ENCODE measurements at places on chromosomes 4 and X.

DNA sequence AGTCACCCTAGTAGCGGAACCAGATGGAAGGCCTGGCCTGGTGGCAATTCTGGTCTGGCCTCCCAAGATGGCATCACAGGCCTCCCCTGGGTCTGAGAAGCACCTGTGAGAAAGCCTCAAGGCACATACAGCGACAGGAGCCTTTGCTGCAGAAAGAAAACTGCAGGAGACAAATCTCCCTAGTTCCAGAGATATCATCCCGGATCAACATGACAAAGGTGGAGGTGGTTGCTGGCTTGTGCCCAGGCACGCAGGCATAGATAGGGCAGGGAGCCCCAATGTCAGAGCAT, 93.6 kb downstream of the BCOR start:
- no peak for DNase-seq

DNA sequence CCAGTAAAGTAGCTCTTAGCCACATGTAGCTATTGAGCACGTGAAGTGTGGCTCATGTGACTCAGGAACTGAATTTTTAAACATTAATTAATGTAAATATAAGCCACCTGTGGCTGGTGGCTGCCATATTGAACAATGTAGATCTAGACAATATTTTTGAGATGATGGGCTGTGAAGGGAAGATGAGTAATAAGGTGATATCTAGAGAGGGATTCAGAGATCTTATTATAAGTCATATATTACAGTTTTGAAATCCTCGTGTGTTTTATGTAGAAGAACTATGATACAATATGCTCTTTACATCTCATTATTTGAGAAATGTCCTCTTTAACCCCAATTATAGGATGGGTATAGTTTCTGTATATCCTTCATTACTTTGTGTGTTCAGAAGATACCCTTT, 5.6 kb downstream of the GAR1 start:
- DNase-seq = no peak

- no peak for DNase-seq
These were observed 19.0 kb downstream of the GAB1 start for GRCh38 chr4:143355540-143356217.

- no peak for DNase-seq
These were observed 80.3 kb upstream of the HHIP start for GRCh38 chr4:144565527-144566195.

DNA sequence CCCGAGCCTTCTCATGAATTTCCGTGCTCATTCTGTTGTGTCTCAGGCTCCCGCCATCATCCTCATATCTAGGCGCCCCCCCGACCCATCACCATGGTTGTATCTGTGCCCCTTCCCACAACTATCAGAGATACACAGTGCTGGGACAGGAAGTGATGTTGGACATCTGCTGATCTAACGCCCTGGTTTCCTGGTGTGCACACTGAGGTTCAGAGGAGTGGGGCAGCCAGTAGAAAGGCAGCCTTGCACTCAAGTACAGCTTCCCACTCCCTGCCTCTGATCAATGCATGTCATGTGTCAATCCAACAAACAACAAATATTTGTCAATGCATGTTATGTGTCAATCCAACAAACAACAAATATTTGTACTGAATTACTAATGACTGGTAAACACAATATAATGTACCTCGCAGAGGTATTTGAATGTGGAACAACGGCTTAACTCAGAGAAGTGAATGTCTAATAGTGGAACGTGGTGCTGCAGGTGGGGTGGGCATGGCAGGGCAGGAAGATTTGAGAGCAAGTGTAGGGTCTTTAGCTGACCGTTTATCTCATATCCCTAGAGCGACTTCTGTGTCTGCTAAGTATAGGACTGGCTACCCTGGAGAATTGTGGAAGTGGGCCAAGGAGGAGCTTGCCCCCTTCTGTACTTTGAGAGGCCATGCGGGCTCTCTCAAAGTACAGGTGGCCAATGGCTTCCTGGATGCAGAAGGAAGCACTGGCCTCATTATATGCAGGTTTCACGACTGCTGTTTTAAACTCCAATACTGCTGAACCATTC, 10.3 kb upstream of the SEL1L3 start:
- DNase-seq = no peak

GRCh38 chr4:75565481-75565880, 9.6 kb downstream of the ODAPH start:
- no peak for DNase-seq

DNA sequence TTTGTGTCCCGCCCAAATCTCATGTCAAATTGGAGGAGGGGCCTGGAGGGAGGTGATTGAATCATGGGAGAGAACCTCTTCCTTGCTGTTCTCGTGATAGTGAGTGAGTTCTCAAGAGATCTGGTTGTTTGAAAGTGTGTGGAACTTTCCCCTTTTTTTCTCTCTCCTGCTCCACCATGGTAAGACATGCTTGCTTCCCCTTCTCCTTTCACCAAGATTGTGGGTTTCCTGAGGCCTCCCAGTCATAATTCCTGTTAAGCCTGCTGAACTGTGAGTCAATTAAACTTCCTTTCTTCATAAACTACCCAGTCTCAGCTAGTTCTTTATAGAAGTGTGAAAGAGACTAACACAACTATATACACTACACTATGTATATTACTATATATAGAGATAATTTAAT, 697.8 kb upstream of the HS3ST1 start:
- DNase-seq = no peak

- DNase-seq = no peak
These were observed 101.3 kb downstream of the CORIN start for GRCh38 chr4:47736555-47736954.

DNA sequence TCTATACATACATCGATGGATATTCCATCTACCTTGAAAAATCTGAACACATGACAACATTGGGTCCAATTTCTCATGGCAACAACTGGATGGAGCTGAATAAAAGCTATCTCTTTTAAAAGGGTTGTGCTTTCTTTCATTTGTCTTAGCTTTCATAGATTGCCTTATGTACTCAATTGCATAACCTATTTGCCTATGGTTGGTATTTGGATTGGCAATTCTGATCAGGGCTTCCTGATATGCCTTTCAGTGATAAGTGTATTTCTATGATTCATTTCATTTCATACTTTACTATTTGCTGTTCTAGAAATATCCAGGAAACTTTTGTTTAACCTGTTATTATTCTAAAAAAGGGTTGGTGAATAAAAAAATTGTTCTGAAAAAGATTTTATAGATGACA, 509.9 kb downstream of the GRXCR1 start:
- no peak for DNase-seq

GRCh38 chrX:7582191-7582590, 260.8 kb upstream of the VCX start:
- DNase-seq = no peak

DNA sequence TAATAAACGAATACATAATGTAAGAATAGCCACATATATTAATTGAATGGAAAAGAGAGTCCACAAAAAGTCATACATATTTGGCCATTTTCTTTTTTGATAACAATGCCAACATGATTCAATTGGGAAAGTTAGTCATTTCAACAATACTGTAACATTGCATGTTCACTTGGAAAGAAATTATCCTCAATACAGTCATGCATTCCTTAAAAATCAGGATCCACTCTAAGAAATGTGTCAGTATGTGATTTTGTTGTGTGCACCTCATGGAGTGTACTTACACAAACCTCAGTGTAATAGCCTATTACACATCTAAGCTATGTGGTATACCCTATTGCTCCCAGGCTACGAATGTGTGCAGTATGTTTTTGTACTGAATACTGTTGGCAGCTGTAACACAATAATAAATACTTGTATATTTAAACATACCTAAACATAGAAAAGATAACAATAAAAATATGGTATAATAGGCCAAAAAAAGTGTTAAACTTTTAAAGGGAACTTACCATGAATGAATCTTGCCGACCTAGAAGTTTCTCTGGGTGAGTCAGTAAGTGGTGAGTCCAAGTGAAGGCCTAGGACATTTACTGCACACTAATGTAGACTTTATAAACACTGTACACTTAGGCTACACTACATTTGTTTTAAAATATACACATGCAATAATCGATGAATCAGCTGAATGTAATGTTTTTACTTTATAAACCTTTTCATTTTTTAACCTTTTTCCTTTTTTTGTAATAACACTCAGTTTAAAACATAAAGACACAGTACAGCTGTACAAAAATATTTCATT, 806.8 kb downstream of the PCDH18 start:
- no peak for DNase-seq

DNA sequence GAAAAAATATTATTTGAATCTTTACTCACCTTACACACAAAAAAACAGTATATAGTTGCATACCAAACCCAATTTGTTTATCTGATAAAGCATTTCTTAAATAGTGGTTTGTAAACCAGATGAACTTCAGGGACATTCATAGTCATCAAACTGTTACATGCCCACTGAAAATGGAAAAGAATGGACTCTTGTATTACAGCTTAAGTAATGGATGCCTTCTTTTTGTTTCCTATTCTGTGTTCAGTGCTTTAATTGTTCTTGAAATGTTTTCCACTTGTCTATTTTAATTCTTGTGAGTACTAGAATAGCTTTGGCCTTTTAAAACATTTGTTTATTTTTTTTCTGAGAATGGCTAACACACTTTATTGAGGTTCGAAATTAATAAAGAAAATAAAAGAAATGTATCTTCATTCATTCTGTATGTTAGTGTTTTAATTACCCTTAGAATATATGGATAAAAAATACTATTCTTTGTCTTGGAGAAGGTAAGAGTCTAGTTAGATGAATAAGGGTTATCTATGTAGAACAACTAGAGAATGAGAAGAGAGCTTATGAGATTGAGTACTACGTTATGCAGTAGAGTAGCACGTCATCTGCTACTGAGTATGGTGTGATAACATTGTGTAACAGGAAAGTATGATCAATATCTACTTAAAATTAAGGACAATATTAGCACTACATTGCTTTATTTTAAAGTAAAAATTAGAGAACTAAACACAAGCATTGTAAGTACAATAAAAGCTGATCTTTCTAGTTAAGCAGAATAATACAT, 9.9 kb downstream of the CPEB2 start:
- no peak for DNase-seq

DNA sequence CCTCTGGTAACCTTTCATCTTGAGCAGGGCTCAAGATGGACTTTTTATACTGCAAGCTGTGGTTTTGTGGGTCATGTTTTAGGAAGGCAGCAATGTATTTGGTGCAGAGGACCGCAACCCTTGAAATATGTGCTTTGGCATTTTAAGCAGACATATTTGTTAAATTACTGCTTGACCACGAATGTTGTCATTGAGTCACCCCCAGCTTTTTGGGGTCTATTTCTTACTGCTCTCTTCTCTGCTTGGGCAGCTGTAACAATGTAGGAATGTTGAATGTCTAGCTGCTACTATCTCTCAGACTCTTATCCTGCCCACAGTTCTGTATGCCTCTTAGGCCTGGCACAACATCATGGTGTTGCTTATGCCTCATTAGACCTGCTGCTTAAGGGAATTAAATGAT, 6.0 kb downstream of the RBPJ start:
- DNase-seq = no peak

- no peak for DNase-seq
These were observed 36.4 kb upstream of the GPR174 start for GRCh38 chrX:79107891-79108718.

DNA sequence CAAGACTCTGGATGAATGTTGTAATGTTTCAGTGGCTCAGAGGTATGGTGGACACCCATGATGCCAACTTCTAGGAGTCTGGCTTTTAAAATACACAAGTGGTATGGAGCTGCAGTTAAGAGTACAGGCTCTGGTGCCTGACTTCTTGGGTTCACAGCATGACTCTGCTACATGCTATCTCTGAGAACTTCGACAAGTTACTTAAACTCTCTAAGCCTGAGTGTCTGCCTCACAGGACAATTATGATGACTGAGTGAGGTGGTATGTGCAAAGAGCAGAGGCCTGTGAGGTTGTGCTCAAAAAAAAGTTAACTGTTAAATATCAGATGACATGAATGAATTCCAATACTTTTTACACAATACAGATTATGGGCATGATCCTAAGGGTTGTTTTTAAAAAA, 90.9 kb upstream of the SRD5A3 start:
- no peak for DNase-seq

GRCh38 chr4:184477201-184477999, 3.0 kb upstream of the IRF2 start:
- DNase-seq = no peak

DNA sequence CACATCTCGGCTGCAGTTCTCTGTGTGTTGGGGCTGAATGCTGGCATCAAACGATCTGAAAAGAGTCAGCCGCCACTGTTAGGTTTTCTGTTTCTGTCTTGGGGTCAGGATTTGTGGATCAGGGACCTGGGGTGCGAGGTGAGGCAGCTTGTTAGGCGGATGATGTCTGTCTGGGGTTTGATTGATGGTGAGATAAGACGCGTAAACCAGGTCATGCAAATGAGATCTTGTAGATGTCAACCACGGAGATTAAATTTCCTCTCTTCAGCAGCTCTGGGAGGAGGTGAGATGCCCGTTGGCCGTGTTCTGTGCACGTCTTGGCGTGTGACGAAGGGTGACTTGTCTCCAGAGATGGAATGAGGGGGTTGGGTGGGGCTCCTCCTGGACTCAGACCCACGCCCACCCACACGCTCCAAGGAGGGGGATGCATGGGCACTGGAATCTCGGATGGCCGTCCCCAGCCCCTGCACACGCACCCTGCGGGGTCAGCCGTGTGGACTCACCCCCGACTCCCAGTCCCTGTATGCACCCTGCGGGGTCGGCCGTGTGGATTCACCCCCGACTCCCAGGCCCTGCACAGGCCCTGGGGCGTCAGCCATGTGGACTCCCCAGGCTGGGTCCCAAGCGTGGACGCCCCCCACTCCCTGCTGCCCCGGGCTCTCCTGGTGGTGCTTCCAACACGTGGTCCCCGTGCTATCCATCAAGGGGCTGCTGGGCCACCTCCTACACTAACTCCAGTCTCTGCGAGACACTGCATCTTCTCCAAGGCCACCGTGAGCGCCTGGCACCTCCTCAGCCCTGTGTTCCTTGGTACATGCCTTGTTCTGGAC, 16.0 kb upstream of the UVSSA start:
- DNase-seq = peak; percentile 74

DNA sequence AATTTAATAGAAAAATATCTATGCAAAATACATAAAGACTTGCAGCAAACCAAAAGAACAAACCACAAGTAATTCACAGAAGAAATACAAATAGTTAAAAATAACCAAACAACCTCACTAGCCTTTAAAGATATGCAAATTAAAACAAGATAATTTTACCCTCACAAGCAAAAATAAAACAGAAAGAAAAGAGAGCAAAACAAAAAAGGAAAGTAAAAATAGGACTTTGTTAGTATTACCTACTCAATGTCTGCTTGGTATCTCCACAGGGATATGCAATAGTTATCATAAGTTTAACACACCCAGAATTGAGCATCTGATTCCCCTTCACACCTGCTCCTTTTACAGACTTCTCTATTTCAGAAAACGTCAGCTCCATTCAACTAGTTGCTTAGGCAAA, 737.5 kb upstream of the MAGEB2 start:
- no peak for DNase-seq

- DNase-seq = no peak
These were observed 27.7 kb downstream of the MAEA start for GRCh38 chr4:1317177-1318045.

DNA sequence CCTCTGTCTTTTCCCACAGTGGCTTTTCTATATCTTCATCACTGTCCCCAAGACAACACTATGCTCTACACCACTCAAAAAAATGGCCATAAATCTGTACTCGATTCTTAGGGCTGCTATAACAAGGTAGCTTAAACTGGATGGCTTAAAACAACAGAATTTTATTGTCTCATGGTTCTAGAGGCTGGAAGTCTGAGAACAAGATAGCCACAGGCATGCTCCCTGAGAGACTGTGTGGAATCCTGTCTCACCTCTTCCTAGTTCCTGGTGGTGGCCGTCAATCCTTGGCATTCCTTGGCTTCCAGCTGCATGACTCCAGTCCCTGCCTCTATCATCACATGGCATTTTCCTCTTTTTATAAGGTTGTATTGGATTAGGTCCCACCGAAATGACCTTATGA, 70.7 kb upstream of the DCLK2 start:
- DNase-seq = no peak
